ENCODE measurements at places on chromosomes 16 and 17.

- no peak for DNase-seq
Observed at GRCh38 chr17:49388290-49388640, 26.2 kb upstream of the ZNF652 start.

- no peak for DNase-seq
Observed at GRCh38 chr16:89073346-89074071, 20.1 kb upstream of the ACSF3 start.

GRCh38 chr17:1154704-1155103 is 25.1 kb downstream of the ABR start:
- DNase-seq: no peak

DNA sequence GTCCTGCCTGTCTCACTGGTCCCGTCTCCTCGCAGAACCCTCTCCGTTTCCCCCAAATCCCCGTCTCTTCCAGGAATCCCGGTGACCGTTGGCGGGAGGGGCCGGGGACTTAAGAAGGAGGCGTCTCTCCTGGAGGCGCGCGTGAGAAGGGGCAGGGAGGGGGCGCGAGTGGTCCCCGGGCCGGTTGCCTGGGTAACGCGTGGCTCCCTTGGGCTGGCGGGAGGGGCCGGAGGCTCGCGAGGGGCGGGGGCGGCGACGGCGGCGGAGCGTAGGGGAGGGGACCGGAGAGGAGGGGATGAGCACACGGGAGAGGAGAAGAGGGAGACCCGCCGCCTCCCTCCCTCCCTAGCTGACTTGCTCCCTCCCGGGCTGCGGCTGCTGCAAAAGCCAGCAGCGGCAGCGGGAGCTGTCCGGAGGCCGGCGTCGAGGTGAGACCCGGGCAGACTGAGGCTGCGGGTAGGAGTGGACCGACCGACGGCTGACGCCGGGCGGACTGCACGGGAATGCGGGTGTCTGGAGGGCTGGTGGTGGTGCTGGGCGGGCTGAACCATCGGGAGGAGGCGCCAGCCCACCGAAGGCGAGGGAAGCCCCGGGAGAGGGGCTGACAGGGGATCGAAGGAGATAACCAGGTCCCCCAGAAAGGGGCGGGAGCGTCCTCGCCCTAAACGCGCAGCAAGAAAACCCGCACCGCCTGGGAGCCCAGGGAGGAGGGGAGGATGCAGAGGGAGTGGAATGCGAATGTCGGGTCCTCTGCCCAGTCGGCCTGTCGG is at the start of gene PRRT2:
PRRT2 (plus strand) TSS at position 298 of the 770 bp plus-strand sequence. CDS start 862 bp downstream, outside the sequence.
- DNase-seq: no peak

DNA sequence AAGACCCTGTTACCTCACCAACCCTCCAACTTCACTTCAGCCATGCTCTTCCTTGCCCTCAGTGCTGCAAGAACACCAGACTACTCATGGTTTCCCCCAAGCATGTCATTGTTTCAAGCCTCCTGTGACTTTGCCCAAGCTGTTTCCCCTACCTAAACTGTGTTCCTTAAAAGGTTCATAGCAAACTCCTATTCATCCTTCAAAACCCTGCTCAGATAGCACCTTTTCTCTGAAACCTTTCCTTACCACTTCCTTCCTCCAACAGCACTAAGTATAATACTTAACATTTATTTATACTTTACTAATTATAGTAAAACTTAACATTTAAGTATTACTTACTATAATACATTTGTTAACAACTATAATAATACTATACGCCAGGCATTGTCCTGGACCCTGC is 136.2 kb downstream of the CCT6B start:
- no peak for DNase-seq

DNA sequence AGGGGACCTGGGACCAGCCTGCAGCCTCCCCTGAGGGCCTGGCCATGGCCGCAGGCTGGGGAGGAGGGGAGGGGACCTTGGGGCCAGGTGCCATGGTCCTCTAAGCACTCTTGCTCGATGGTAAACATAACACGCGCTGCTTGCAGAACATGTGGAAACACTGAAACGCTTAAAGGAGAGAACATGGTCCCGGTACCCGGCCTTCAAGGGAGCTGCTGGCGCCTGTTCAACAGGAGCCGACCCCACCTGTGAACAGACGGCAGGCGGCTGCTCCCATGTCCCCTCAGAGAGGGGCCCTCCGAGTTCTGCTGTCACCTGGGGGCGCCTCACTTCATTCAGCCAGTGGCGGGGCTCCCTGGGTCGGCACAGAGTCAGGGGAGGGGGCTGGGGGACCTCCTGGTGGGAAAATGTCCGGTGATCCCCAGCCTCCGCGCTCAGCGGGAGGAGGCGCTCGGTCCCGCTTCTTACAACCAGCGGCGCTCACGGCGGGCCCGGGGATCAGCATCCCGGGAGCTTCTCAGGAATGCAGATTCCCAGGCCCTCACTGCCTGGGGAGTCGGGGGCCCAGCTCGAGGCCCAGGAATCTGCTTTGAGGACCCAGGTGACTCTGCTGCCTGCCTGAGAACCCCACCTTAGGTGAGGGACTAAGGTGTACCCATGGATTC is 854 bp upstream of the SSTR5 start:
- DNase-seq: no peak

DNA sequence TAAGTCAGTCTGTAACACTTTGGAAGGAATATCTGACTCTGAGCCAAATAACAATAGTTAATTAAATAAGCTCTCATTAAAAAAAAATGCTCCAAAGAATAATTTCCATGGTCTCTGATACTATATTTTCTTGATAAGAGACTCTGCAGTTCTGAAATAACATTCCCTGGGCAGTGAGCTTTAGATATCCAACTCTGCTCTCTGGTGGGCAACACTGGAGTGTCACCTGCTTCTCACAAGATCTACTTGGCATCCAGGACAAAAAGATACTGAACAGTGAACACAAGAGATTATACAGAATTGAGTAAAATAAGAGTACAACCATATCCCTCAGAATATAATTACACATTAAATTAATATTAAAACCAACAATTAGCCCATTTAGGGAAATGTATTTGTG is 13.7 kb downstream of the BLMH start:
- no peak for DNase-seq

DNA sequence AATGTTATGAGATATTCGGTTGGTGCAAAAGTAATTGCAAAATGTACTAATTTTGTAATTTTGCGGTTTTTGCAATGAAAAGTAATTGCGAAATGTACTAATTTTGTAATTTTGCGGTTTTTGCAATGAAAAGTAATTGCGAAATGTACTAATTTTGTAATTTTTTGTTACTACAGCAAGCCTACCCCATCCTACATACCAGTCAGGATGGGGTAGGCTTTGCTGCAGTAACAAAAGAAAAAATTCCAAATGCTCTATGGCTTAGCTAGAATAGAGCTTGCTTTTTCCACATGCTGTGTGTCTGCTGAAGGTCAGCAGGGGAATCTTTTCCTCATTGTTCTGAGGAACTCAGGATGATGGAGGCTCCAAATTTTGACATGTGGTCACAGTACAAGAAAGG is 83.3 kb upstream of the GPRC5B start:
- DNase-seq: no peak

- DNase-seq: no peak
Observed at GRCh38 chr17:72646176-72646575, 446.3 kb downstream of the SLC39A11 start.

GRCh38 chr17:7656958-7657609 is 6.4 kb downstream of the ATP1B2 start:
- no peak for DNase-seq

- no peak for DNase-seq
Observed at GRCh38 chr16:72814226-72814625, 233.7 kb downstream of the ZFHX3 start.

DNA sequence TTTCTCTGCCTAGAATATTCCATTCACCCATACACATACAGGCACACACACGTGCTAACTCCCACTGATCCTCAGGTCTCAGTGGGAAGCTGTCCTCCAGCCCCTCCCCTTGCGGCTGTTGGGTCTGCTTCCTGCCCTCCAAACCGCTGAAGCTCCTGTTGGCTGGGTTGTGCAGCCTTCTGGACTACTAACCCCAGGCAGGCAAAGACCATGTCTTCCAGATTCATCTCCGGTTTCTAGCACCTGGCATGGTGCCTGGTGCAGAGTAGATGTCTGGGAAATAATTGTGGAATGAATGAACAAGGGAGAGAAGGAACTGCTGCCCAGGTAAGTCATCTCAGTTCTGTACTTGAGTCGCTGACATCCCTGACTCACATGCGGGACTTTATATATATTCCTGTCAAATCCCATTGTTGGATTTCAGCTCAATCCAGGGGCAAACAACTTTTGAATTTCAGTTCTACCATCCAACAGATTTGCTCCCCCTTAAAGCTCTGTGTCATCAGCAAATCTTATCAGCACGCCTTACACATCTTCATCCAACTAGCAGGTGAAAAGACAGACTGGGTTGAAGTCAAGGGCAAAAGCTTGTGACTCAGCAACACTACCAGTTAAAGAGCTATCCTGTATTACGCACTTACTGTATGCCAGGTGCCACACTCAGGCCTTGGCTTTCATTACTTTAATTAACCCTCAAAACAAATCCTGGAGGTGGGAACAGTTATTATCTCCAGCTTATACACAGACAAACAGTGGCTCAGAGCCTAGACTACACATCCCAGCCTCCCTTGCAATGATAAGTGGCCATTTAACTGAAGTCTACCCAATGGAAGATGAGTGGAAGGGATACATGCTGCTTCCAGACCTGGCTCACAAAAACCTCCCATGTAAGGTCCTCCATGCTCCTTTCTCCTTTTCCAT is 51.1 kb downstream of the SRCIN1 start:
- DNase-seq: no peak

DNA sequence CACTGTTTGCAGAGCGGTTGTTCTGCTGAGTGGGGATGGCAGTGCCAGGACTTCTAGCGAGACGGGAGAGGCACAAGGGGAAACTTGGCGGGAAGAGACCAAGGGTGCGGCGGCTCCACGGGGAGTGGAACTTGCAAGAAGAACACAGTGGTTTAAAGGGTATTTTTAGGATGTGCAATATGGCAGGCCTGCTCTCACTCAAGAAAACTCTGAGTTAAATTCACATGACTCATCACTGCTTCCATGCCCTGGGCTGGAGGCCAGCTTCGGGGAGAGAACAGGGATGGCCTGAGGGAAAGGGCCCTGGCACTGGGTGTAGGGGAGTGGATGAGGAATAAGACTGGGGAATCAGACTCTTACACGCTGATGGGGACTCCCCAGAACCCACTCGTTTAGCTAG is 13.3 kb upstream of the CD300LD start:
- DNase-seq: no peak

DNA sequence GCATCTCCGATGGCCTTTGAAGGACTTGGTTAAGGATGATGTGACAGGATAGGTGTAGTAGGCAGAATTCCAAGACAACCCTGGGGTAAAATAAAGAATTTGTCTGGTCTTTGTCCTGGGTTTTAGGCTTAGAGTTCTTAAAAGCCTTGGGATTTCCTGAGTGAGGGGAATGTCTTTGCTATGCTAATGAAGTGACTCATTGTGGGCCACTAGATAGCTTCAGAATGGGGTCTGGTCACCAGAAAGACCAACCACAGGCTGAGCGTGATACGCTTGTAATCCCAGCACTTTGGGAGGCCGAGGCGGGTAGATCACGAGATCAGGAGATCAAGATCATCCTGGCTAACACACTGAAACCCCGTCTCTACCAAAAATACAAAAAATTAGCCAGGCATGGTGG is 182.8 kb upstream of the TOX3 start:
- DNase-seq: no peak

- DNase-seq: no peak
Observed at GRCh38 chr16:88086571-88087516, 135.6 kb downstream of the BANP start.

GRCh38 chr16:87006789-87007745 is 310.1 kb downstream of the C16orf95 start:
- DNase-seq: no peak

DNA sequence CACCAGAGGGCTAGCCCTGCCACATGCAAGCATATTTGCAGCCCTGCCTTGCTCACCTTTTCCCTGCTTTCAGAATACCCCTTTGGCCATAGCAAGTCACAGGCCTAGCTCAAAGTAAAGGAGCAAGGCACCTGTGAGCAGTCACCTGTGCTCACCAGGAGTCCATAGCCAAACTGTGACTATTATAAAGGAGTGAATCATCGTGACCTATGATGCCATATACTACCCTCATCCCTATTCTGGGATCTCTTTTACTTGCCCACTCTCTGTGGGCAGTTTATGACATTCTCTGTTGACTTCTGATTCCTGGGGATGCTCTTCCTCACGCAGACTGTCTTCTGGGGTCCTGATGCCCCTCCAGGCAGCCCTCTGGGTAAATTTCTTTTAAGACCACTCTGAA is 200.5 kb upstream of the NLRP1 start:
- DNase-seq: no peak

DNA sequence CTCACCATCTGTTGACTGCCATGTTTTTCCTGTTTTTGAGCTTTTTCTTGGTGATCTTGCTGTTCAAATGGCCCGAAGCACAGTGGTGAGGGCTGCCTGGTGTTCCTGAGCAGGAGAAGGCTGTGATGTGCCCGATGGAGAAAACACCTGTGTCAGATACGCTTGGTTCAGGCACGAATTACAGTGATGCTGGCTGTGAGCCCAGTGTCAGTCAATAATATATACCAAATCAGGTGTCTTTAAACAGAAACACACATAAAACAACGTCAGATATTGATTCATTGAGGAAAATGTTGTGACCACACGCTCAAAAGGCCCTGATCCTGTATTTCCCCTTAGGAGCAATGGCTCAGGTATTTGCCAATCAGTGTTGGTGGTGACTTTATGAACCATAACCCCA is 111.7 kb downstream of the SDR42E1 start:
- DNase-seq: no peak

DNA sequence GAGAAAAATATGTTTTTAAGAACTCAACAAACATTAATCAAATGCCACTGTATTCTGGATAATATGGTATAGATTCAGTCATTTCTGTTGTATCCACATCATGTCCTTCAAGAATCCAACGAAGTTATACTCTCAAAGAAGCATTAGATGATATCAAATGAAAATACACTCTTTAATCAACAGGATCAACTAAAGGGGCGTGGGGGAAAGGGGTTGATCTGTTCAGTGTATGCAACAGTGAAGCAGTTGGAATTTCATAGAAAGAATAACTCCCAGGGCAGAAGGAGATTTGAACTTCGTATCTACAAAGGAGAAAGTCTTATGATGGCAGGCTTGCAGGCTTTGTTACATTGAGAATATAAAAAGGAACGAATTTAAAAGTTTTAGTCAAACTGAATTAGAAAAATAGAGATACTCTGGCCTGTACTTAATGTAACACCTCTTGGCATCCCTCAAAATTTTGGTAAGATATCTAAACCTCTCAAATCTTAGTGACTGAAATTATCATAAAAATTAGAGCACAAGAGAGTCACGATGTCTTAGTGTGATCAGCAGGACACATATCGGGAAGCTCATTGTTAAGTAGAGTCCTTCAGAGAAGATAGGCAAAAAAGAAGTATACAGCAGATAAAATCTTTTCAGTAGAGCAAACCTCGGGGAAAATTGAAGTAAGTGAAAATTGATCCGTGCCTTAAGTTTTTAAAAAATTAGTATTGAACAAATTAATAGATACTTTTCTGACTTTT is 431.4 kb downstream of the KCNJ18 start:
- no peak for DNase-seq

Data from stimulated activated CD4-positive, alpha-beta T cell treated with anti-CD3 and anti-CD28 coated beads, TNF-alpha, amount 100 ng/mL, for 48 hours (primary cell).